ENCODE measurements at places on chromosomes 12 and 14.

- DNase-seq: no peak
Measured at GRCh38 chr12:6370994-6371754, 4.2 kb downstream of the SCNN1A start.

DNA sequence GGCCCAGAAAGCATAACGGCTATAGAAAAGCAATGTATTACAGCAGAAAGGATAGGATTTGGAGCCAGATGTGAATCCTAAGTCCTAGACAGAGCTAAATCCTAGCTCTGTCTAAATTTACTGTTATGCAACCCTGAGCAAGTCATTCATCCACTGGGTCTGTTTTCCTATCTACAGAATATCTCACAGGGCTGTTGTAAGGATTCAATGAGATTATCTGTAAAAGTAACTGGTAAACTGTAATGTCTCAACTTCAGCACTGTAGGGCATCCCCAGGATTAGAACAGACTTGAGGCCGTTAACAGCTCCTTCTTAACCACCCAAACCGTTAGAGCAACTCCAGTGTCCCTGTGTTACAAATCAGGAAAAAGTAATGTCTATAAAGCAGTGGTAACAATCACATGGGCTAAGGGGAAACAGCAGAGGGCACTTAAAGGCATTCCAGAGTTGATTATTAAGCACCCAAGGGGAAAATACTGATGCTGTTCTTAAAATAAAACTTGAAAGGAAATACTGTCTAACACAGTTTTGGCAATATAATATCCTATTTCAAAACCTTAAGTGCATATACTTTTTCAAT, 10.1 kb downstream of the GMFB start:
- DNase-seq: no peak

GRCh38 chr12:55757701-55758100, 14.8 kb downstream of the GDF11 start:
- DNase-seq: no peak

DNA sequence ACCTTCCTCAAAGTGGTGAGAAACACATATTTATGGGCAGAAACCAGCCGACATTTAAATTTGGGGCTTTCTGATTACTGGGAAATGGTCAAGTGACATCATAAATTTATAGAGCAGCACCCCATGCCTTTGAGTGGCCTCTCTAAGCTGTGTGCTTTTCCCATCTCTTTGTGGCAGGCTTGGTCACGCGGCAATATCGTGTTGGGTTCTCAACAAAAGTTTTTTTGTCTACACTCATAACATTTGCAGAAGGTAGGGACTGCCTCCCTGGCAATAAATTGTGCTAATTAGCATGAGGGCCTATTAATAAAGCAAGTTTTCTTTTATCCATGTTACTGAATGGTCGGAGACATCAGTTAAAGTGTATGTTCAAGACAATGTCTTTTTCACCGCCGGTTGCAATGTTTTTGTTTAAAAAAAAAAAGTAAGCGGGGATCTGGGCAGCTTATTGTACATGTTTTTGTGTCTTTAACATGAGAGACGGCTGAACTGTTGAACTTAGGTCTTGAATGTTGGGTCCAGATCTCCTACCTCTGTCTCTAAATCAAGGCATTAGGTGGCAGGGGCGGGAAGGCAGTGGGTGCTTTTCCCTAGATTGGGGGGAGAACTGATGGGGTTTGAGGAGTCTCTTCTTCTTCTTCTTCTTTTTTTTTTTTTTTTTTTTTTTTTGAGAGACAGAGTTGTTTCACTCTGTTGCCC, 193.3 kb downstream of the PHETA1 start:
- DNase-seq: no peak

DNA sequence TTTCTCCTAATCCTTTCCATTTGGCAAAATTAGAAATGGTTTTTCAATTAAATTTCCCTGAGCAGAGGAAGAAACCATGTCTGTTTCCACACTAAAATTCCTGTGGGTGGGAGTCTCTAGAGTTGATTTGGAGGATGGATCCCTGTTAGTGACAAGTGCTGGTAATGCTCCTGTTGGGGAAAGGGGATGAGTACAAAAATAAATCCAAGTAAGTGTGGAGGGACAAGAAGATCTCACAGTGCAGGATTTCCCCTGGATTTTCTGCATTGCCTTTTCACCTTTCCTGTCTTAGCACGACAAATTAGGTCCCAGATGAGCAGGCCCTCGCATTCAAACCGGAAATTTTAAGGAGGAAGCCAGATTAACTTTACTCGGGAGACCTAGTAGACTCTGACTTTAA, 107.5 kb downstream of the DAD1 start:
- DNase-seq: no peak

GRCh38 chr14:102554821-102555819, 37.3 kb upstream of the RCOR1 start:
- DNase-seq: peak; percentile 46

DNA sequence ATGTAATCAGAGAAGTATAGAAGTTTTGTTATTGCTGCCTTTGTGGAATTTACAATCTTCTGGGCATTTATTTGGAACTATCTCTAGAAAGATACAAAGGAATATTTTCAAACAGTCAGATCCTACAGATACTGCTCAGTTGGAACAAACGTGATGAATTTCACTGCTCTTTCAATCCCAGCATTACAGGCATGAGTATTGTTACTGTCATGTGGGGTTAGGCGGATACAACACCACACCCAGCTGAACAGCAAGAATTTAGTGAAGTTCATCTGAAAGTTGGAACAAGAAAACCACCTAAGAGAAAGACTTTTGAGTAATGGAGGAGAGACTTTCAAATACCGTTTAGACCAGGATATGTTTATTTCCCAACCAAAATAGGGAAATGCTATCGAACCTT, 123.3 kb upstream of the PLXNC1 start:
- no peak for DNase-seq

DNA sequence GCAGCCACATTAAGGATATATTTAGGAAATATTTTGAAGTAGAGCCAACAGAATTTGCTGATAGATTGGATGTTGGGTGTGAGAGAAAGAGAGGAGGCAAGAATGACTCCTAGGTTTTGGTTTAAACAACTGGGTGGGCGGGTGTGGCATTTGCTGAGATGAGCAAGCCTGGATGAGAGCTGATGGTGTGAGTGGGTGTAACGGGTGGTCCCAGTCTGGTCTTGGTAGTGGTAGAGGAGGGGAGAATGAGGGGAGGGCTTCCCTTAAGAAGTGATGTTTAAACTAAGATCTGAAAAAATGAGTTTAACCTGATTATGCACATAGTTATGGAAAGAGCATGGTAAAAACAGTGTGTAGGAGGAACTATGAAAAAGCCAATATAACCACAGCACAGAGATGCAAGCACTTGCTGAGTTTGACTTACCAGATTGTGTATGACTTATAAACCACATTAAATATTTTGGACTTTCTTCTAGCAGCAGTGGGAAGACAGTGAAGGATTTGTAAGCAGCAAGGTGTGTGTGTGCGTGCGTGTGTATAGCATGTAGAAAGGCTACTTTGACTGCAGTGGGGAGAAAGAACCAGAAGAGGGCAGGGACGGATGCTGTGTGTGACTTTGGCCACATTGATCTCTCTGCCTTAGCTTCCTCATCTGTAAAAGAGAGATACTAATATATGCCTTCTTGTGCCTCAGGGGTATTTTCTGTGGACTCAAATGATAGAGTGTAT, 139.7 kb downstream of the PRIMA1 start:
- no peak for DNase-seq

GRCh38 chr12:84964048-84964447, 51.4 kb upstream of the SLC6A15 start:
- DNase-seq: no peak

DNA sequence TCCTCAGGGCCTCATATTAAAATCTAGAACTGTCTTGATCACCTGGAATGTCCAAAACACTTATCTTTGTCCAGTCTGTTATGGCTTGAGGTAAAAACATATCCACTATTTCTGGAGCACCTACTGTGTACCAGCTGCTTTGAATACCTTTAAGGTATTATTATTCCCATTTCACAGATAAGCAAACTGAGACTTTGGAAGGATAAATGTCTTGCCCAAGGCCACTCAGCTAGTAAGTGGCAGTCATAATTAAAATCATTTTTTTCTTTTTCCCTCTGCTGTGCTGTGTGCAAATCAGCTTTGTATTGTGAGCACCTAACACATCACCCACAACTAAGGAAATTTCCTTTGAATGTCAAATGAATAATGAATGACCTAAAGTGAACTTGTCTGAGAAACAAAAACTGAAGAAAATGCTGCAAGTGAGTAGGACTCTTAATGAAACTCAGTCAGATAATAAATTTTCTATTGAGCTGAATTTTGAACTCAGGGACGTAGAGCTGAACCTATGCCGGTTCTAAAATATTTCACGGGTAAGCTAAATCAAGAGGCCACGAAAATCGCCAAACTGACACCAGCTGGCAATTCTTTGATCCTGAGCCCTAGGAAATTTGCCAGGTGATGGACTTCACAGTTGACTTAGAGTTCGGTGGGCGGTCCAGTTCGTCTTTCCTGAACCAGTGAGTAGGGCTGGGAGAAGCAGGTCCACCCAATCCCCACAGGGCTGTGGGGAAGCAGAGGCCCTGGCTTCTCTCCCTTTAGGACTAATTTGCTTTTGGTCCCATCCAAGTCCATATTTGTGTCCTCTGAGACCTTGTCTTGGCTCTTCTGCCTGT, 159.7 kb upstream of the PWP1 start:
- no peak for DNase-seq

DNA sequence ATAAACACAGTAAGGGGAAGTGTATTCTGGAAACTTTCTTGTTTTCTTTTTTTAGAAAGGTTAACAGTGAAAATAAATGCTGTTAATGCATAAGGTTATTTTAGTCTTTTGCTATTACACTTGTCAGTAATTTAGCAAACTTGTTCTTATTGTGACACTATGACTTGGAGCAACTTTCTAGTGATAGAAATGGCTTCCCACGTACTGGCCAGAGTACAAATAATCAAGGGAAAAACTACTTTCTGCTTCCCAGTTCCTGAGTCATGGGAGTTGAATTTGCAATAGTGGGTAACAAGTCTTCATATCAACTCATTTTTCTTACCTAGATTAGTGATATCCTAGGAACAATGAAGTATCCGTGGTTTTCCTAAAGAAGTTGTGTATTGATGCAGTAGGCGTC, 1072.3 kb downstream of the FLRT2 start:
- no peak for DNase-seq

- DNase-seq: no peak
Measured at GRCh38 chr12:77924703-77925102, 94.0 kb downstream of the NAV3 start.

DNA sequence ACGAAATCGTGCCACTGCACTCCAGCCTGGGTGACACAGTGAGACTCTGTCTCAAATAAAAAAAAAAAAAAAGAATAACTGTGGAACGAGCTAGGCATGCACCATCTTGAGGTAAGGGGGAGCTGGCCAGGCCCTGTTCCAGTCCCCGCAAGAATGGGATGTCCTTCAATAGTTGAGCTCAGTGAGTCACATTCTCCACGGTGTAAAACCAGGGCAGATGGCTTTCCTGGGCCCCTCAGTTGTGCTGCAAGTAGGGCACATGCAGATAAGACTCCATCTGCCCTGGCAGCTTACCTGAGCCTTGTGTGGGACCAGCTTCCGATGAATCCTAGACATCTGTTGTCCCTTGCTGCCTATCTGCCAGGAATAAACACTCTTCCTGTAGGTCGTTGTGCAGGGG, 312.1 kb downstream of the VRK1 start:
- no peak for DNase-seq

GRCh38 chr12:104746467-104747088, 211.5 kb downstream of the SLC41A2 start:
- no peak for DNase-seq

- DNase-seq: peak; percentile 52
Measured at GRCh38 chr12:104695453-104696148, 238.9 kb downstream of the CHST11 start.

GRCh38 chr12:76266797-76267196, 81.4 kb downstream of the BBS10 start:
- DNase-seq: no peak

- DNase-seq: no peak
Measured at GRCh38 chr12:131351319-131352028, 359.4 kb upstream of the SFSWAP start.

DNA sequence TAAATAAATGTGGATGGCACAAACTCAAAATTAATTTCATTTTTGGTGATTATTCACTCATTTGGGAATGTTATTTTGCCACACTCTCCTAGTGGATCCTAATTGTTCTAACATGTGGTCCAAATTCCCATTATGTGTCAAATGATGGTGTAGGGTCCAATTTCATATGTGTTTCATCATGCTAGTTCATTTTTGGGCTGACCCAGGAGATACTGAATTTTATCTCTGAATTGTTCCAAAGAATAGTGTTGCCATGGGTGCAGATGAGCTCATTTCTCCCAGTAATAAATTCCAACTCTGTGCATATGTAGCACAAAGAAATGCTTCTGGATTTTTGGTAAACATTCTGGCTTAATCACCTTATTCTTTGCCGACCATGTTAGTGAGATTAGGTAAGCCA, 23.5 kb upstream of the SEL1L start:
- no peak for DNase-seq

DNA sequence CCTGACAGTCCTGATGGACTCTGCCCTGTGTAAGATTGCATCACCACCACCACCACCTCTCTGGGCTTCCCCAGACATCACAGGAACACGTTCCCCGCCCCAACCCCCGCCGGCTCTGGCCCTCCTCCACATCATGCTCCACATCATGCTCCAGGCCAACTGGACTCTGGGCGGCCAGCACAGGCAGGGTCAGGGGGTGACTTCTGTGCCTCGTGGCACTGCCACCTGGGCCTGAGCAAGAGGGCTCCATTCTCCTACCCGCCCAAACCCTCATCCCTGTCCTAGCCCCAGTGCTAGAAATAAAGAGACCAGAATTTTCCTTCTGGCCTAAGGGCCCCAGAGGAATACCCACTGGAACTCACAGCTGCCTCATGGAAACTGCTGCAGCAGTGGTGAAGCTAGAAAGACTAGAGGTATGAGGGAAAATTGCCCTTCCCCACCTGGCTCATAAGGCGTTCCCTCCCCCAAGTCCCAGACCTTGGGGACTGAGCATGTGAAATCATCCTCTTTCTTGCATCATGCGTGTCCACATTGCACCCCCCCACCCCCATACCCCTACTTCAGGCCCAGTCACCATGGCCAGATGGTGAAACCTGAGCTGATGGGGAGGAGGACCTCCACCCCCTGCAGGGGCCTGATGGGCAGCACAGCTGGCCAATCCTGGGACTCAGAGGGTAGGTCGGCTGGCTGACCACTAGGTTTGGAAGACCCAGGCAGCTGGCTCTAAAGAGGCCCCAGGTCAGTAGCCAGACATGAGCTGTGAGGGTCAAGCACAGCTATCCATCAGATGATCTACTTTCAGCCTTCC, at the start of gene INHBE:
INHBE (plus strand) TSS at position 742 of the 808 bp plus-strand sequence. CDS start 230 bp downstream, outside the sequence.
- DNase-seq: no peak
